Occipital lobe (tissue), 3 donors: ENCODE measurements at places on chromosomes 5 and 9. TPM values are rescaled to one million over a fixed set of nuclear protein-coding genes. Genes with fewer than 3 reads are reported as not detected.

- no peak for DNase-seq
Measured at GRCh38 chr5:75601996-75602395, 9.3 kb upstream of the ANKDD1B start.

The HSD17B3 gene
- not detected for total RNA-seq

DNA sequence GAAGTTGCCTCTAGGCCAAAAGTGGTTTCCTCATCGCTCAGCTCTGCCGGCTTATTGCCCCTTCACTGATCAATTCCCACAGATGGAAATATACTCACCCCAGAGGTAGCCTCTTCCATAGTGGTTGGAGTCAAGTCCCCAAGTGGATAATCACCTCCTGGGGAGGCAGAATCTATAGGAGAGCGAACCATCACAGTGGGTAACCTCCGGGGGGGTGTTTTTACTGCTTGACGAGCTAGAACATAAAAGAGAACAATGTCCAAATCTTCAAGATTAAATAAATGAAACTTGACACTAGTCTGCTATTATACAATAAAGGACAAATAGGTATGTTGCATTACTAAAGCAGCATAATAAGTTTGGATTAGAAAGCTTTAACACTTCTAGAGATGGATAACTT is 9.3 kb downstream of the BRD8 start:
- no peak for DNase-seq

GRCh38 chr5:150070821-150071220 is 15.5 kb downstream of the CSF1R start:
- DNase-seq = no peak

GRCh38 chr5:143506836-143507552 is 103.5 kb upstream of the NR3C1 start:
- DNase-seq = no peak

- no peak for DNase-seq
Measured at GRCh38 chr5:149797897-149798296, 67.8 kb downstream of the PPARGC1B start.

The RNF208 gene
- 1.4 TPM for total RNA-seq

The DOK3 gene
- 3.0 TPM for total RNA-seq

DNA sequence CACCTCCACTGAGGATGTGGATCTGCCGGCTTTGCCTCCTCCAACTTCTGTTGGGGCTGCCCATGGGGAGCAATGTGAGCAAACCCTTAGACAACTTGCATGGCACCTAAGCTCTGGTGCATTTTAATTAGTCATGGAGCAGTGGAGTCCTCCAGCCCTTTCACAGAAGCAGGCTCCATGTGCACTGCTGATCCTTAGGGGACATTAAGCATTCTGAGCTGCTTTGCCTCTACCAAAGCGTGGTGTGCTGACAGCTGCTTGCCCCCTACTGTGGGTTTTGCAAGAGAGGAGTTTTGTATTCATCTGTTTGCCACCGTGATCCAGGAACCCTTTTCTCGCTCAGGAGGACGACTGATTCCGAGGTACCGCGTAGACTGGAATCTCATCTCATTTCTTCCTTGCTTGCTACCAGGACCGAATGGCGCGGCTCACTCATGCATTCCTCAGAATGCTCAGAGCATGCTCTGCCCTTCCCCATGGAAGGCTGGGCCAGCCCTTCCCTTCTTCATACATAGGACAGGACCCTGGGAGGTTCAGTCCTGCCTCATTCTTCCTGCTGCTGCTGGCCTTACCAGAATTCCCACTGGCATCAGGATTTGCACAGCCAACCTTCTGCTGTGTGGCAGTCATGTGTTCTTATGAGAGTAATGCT is 432.5 kb downstream of the GADD45G start:
- DNase-seq = no peak

- DNase-seq = no peak
Measured at GRCh38 chr9:131650254-131650653, 89.6 kb downstream of the RAPGEF1 start.

- DNase-seq = peak; percentile 74
Measured at GRCh38 chr5:132496631-132497487, 6.3 kb upstream of the IRF1 start.

DNA sequence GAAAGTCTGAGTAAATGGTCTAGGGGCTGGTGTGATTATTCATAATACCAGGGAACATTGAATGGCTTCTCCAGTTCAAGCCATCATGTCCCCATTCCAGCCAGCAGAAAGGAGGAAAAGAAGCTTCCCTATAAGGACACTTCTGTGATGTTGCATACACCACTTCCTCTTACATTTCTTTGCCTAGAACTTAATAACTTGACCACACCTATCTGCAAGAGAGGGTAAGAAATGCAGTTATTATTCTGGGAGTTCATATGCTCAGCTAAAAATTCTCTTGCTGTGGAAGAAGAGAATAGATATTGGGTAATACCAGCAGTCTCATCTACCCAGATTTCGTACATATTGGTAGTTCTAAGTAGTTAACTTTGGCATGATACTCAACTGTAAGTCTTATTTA is 166.1 kb downstream of the SLC28A3 start:
- DNase-seq = no peak

DNA sequence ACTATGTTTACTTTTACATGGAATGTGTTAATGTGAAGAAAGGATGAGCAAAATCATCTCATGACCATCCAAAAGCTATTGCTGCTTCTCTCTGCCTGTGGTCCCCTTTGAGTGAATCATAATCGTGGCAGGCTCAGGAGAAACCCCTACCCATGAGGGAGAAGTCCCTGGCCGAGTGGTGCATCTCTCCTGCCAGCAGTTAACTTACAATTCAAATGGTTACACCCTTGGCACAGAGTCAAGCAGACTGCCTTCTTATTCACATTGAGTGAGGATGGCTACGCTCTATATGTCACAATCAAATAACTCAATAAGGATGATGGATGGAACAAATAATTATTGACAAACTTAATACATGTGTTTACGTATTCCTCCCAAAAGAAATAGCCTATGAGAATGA is 179.1 kb downstream of the FGF1 start:
- DNase-seq = no peak

DNA sequence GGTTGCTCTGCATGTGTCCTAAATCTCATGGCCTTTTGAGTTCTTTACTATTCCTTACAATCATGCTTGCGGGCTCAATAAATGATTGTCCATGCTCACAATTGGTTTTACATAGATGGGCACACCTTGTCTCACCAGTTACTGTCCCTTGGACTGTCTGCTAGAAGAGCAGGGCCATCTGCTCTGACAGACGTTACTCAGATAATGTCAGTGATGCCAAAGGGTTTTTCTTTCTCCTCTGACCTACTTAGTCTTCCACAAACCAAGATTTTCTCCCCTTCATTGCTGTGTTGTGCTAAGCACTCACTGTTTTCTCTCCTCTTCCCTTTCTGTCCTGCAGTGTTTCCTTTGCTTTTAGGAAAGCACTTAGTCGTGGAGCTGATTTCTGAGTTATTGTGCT is 562.3 kb downstream of the KIF4B start:
- no peak for DNase-seq

- DNase-seq = no peak
Measured at GRCh38 chr5:43486353-43486752, 2.7 kb upstream of the TMEM267 start.

- no peak for DNase-seq
Measured at GRCh38 chr9:114072184-114073140, 5.6 kb downstream of the AMBP start.

The AFAP1L1 gene
- 3.7 TPM for total RNA-seq

- DNase-seq = no peak
Measured at GRCh38 chr5:170741801-170742200, 41.7 kb upstream of the GABRP start.

GRCh38 chr5:74765201-74765600 is 1.7 kb downstream of the GFM2 start:
- no peak for DNase-seq

DNA sequence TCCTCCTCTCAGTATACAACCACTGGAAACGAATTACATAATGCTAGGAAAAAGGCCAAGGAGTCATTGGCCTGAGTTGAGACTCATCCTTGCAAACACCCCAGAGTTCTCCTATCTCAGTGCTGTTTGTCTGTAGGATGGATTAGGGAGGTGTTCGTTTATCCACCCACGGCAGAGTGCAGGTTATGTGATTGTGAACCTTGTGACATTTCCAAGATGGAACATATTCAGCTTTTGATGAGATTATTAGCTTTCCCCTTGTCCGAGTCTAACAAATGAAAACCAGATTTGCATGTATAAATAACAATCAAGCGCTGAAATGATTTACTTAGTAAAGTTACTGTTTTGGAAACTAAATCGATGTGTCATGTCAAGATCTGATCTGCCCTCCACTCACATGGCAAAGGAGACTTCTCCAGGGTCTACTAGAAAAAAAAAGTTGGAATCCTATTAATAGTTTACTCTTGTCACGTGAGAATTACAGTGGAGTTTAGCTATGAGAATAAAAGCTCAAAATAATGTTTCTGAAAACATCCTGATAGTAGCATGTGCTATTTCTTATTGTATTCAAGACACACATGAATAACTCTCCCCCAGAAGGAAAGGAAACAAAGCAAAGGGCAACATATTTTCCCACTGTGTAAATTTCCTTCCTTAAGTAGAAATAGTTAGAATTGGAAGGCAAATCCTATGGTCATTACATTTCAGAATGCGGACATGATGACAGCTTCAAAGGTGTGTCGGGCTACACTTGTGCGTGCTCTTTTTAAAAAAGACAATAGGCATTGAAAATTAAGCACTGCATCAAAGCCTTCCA is 600.4 kb downstream of the EBF1 start:
- no peak for DNase-seq

GRCh38 chr5:111551569-111552275 is 39.4 kb upstream of the STARD4 start:
- no peak for DNase-seq

- no peak for DNase-seq
Measured at GRCh38 chr9:89536145-89536574, 38.2 kb upstream of the SEMA4D start.

The TRAF2 gene
- 8.9 TPM for total RNA-seq

- no peak for DNase-seq
Measured at GRCh38 chr5:100182402-100182801, 352.8 kb upstream of the FAM174A start.

DNA sequence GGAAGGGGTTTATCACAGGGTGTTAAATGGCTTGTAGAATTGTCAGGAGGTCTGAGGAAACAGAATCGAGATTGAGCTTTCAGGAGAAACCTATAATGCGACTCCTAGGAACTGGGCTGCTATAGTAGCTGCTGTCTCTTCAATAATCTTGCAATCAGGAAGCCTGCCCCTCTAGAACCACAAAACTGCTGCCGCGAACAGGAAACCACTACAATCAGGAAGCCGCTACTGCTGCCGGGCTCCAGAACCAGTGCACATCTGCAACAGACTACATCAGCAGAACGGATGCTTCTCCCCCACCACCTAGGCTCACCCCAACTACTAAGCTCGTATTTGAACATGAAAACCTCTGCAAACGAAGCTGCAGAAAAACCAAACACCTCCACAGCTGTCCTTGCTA is 31.6 kb downstream of the TNFSF8 start:
- DNase-seq = no peak

GRCh38 chr9:109903515-109904138 is 123.6 kb downstream of the PALM2AKAP2 start:
- no peak for DNase-seq

DNA sequence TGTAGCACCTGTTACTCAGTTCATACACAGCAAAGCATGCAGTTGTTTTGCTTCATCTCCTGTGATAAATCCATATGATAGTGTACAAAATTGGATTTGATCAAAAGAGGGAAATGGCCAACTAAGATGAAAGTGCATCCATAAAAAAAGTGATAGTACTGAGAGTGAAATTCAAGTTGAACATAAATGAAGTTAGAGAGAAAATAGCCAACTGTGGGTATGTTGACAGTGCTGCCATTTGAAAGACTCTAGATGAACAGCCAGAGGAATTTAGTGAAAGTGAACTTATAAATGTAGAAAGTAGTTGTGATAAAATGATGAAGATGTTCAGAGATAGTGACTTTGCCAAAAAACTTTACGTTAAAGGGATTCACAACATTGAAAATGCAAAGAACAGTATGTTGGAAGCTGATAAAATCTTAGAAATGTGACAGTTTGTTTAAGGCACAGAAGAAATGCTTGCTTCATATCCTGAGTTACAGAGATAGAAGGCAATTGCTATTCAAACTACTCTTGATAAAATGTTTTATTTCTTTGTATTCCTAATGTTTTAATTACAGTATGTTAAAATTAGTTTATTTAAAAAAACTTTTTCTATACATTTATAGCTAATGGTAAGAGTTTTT is 119.7 kb downstream of the DMXL1 start:
- no peak for DNase-seq

The C5 gene
- 8.0 TPM for total RNA-seq

The SLC6A3 gene
- total RNA-seq = not detected

DNA sequence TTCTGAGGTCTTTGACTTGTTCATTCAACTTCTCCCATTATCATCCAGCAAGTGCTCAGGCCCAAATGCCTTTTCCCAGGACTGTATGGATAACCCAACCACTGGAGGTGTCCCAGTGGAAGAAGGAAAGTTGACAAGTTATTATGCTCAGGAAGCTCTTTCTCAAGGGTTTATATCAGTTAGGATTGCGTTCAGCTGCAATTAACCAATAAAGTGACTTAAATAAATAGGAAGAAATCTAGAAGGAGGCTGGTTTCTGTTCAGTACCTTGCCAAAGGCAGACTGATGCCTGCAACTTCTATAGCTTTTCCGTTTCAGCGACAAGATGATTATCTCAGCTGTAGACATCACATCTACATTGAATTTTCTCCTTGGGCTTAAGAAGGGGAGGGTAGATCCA is 52.1 kb downstream of the ENC1 start:
- no peak for DNase-seq

The DPM2 gene
- 11.4 TPM for total RNA-seq

DNA sequence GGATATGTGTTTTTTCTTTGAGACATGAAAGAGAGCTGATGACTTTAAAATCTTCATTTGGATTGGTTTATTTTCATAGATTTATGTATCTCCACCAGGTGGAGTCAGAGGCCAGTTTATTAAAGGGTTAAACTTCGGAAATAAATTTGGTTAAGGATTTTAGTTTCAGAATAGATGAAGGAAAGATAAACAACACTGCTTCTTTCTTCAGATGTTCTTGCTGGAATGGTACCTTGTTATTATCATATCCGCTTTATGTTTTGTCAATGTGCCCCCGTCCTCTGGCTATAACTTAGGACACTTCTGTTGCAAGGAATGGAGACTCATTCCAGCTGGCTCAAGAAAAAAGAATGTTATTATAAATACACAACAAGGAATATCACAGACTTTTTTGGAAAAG is 81.2 kb downstream of the ALDH1A1 start:
- DNase-seq = no peak

DNA sequence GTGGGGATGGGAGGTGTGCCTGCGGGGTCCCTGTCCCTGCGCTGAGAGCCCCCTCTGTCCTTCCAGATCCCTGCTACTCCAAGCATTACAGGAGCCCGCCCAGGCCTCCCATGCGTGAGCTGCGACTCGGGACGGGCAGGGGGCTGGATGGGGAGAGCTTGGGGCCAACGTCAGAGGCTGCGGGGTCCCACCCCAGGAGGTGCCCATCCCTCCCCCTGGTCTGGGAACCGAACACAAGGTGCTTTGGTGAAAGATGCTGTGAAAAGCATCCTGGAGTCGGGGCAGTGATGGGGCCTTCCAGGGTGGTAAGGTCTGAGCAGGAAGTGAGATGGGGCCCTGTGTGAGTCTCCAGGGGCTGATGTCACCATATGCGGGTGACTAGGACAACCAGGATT is 2.7 kb downstream of the LCN9 start:
- DNase-seq = no peak

GRCh38 chr9:70013598-70014196 is 30.0 kb upstream of the MAMDC2 start:
- no peak for DNase-seq
